ENCODE measurements at places on chromosomes 16 and 17.

GRCh38 chr17:43170140-43170765 is 761 bp upstream of the NBR1 start:
- peak; percentile 49 for DNase-seq

GRCh38 chr16:87052506-87052905 is 264.7 kb downstream of the C16orf95 start:
- DNase-seq: no peak

DNA sequence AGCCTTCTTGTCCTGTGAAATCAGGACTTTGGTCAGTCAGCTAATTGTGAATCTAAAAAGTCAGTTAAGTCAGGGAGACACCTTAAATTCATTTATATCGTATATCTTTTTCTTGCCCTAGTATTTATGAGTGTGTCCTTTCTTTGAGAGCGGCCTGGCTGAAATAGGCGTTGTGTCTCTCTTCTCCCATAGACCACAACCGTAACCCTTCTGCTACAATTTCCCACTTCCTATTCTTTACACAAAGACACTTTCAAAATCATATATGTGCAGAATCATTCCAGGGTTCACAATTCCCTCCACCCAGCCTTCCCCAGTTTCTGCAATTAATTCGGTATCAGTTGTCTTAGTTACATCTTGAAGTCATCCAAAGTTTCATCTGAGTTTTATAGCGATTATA is 14.0 kb upstream of the COTL1 start:
- no peak for DNase-seq

DNA sequence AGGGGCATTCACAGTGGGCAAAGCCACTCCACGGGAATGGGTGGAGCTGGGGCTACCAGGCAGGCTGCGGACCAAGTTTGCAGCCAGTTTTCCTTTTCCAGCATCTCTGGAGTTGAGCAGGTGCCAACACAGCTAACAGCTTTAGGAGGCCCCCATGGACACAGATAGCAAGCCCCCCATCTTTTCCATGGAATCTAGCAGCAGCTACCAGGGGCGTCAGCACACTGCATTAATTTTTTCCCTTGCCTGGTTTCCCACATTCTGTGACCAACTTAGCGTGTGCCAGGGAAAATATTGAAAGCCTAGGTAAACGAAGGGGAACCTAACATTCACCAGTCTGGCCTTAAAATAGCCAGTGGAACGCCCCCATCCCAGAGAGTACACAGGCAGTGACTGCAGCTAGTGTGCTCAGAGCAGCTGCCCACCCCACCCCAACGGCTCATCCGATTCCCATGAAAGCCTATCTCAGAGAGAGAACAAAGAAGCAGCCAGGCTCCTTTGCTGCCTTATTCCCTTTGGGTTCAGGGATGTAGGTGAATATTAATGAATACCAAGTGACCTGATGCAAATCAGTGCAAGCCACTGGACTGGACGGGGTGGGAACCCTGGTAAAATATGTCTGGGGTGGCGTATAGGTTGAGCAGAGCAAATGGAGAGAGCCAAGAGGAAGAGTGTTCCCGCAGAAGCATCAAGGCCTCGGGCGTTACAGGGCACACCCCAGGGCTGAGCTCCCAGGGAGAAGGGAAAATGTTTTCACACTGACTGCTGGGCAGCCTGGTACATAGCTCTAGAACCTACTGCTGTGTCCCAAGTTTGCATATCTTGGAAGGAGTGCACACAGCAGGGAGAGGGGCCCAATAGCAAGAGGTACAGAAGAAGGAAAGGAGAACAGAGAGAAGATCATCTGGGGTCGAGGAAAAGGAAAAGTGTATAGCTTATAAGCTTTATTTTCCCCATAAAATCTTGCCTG is 73.9 kb upstream of the SOX9 start:
- DNase-seq: no peak

DNA sequence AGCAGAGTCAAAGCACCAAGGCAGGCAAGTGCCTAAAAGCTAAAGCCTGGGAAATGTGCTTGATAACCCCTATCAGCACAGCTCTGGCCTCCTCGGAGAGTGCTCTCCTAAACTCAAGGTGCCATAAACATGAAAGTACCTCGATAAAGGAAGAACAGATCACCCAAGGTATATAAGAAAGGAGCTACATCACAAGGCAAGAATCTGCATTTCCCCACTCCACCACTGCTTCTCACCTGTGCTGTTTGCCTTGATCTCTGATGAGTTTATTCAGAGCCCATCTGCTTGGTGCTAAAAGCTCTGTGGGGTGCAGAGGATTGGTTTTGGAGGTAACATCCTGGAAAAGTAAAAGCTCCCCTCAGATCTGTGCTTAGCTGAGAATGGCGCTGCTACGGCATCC is 449.5 kb upstream of the CDH5 start:
- DNase-seq: no peak

DNA sequence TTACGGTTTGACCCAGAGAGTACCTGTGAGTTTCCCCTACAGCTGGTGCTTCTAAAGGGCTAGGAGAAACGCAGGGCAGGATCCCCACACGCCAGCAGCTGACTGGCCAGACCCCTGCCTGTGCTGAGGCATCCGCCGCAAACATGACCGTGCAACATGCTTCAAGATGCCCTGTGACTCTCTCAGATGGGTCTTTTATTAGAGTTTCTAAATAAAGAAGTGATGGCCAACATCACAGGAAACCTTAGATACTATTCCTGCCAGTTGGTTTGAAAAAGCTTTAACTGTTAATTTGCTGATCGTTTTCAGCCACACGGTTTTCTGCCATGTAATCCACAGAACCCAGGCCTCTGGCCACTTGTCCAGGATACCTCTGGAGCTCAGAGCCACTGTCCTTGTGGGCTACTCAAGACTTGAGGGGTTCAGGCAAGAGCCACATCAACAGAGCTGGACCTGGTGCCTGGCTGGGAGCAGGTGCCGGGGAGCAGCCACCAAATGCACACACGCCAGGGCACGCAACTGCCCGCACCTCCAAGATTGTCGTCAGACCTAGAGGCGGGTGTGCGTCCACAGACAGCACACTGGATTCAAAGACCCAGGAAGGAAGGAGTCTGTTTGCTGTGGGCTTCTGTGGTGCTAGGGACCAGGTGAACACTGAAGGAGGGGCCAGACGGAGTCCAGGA is 118.4 kb downstream of the ZNF778 start:
- no peak for DNase-seq

DNA sequence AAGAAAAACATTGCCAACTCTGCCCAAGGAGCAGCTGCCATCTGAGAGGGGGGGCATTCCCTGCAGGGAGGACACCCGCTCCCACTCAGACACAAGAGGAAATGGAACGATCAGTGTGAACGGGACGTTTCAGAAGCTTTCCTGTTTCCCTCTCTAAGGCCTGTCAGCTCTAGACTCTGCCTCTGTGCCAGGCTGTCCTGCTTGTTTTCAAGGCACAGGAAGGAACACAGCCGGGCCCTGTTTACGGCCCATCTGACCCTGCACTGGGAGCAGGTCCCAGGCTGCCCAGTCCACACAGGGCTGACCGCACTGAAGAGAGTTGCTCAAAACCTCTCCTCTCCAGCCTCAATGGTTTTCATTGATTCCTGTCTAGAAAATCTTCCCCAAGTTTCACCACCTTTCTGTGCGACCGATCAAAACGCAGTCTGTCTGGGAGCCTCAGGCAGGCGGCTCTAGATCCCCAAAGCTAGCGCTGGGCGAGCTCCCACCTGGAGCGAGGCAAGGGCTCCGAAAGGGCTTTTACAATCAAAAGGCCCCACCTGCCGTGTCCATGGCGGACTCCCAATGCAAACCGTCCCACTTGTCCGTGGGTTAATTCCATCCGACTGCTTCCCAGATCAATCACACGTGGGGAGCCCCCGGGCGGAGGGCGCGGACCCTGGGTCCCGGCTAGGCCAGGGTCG is 1.5 kb downstream of the PIEZO1 start:
- no peak for DNase-seq

GRCh38 chr16:28188085-28188916 is 23.5 kb downstream of the XPO6 start:
- no peak for DNase-seq

DNA sequence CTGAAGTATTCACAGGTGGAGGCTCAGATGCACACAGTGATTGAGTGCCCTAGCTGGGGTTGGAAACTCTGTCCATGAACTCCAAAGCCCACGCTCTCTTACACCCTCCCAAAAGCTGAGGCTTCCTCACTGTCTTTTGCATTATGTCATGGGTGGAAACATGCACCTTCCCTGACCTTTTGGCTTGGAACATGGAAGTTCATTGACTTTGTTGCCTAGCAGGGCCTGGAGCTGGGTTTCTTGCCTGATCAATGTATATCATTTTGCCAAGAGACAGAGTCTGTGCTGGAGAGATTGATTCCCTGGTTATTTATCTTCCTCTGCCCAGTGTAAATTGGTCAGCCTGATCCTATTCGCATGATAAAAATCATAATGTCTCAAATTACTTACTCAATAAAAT is 558.4 kb downstream of the MAF start:
- DNase-seq: no peak

DNA sequence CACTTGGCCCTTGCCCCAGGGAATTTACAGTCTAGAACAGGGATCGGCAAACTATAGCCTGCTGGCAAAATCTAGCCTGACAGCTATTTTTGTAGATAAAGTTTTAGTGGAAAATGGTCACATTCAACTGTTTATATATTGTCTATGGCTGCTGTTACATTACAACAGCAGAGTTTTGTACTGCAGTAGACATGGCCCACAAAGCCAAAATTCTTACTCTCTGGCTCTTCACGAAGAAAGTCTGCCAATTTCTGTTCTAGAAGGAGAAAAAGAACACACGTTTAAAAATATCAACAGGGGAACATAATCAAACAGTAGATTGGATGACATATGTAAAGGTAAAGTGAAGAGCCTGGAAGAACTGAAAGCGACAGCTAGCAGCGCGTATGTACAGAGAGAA is 33.2 kb upstream of the CCDC182 start:
- no peak for DNase-seq

DNA sequence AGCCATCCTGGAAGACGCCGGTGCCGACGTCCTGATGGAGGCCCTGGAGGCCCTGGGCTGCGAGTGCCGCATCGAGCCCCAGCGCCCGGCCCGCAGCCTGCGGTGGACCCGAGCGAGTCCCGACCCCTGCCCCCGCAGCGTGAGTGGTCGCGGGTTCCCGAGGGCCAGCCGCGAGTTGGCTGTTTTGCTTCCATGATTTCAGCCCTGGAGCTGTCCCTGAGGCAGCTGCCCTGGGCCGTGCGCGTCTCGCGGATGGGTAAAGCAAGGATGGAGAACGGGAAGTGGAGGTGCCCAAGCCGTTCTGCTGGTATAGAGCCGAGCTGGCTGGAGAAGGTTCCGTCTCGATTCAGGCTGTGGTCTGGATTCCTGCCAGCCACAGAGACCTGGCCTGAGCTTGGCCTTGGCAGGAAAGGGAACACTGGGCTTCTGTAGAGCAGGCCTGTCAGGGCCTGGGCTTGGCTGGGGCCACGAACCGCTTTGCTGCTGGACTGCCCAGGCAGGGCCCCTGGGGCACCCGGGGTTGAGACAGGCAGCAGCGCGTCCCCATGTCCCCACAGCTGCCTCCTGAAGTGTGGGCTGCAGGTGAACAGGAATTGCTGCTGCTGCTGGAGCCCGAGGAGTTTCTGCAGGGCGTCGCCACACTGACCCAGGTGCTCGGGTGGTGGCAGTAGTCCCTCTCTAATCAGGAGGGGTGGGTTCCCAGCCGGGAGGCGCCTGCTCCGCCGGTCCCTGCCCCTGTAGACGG is 941 bp upstream of the MRPS34 start:
- DNase-seq: no peak

DNA sequence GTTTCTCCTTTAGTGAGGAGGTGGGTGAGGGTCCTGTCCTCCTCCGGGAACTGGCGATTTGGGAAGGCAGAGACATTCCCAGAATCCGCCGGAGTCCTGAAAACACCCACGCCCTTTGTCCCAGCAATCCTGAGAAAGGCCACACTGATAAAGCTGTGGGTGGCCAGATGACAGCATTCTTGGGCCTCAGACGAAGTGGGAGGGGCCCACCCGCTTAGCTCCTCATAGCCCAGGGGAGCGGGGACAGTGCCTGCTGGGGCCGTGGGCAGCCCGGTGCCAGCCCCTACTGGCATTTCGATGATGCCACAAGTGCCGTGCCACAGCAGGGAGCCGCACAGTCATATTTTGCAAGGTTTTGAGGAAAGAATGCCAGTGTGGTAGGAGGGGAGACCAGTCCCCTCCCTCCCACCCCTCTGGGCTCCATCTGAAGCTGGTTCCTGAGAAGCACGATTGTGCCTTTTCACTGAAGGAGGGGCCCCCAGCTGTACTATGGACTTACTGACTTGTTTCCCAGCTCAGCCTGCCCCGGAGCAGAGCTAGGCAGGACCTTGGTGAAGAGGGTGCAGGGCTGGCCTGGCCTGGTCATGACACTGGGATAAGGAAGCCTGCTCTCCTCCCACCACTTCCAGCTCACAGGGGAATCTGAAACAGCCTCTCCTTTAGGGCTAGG is 20.9 kb upstream of the MPRIP start:
- DNase-seq: no peak

- no peak for DNase-seq
Measured at GRCh38 chr16:57513371-57514102, 22.8 kb downstream of the CCDC102A start.

DNA sequence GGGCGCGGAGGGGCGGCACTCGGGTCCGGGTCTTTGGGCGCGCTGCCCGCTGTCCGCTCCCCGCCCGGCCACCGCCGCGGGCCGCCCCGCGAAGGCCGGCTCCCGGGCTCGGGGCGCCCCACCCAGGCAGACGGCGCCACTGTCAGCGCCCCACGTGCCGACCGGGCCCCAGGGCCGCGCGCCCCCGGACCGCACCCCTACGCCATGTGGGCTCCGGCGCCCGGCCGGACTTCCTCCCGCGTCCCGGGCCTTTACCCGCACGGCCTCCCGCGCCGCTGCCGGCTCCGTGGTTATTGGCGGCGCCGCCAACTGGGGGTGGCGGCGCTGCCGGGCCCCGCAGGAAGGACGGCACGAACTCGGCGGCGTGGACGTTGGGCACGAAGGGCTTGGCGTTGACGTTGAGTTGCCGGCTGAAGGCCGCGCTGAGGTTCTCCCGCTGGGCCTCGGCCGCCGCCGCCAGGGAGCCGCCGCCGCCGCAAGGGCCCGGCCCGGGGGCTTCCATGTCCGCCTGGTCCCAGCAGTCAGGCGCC is 577 bp downstream of the GSPT1 start:
- no peak for DNase-seq

DNA sequence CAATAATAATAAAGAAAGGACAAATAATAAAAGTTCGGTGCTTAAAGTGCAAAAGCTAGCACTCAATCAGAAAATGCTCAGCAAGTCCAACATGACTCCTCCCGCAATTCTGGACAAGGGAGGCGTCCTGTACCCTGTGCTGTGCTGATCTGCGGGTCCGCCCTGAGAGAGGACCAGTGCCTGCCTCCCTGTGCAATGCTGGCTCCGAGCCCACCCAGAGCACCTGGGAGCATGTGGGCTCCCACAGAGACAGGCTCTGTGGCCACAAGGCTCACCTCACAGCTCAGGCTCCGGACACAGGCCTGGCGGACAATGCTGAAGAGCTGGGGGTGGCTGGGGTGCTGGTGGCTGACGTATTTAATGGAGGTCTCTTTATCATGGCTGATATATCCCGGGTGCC is 11.1 kb downstream of the FLCN start:
- no peak for DNase-seq

DNA sequence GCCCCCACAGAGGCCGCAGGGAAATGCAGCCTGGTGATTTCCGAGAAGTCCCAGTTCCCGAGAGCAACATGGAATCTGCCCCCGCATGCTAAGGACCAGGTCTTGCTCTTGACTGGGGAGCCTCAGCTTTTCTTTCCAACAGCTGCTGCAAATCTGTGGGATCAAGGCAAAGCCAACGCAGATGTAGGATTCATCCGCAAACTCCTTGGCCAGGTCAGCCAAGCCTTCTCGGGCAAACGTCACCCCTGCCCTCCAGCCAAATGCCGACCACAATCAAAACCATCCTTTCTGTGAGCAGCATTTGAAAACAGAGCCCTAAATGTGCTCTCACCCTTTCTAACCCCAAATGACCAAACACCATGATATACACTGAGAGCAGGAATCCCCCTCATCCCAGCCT is 54.0 kb downstream of the MRM3 start:
- DNase-seq: no peak
